ENCODE measurements at places on chromosomes 7 and 10.

GRCh38 chr7:41911792-41912191, 208.9 kb upstream of the INHBA start:
- DNase-seq, result no peak

GRCh38 chr7:159136013-159136412, 8.7 kb downstream of the VIPR2 start:
- no peak for DNase-seq

DNA sequence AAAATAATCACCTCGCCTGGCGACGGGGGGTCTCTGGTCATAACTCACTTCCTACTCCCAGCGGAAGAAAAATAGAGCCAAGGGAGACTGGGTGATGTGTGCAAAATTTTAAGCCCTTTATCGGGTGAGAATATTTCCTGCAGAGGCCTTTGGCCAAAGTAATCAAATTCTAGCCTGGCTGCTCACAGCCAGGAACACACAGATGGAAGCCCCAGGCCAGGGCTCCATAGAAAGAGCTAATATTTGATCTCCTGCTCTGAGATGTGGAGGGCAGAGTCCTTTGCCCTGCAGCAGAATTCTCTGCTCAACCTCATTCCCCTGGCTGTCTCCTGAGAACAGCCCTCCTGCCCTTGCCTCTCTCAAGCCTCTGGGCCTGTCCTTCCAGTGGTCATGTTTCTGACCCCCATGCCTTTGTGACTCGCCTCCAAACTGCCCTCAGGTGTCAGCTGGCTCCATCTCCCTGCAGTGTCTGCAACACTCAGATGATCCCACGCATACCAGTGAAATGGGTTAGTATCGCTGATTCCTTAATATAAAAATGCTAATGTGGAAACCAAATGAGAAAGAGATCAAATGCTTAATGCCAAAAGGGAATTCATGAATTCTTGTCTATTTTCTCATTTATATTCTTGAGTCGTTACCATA, 34.5 kb downstream of the FRMD4A start:
- no peak for DNase-seq

DNA sequence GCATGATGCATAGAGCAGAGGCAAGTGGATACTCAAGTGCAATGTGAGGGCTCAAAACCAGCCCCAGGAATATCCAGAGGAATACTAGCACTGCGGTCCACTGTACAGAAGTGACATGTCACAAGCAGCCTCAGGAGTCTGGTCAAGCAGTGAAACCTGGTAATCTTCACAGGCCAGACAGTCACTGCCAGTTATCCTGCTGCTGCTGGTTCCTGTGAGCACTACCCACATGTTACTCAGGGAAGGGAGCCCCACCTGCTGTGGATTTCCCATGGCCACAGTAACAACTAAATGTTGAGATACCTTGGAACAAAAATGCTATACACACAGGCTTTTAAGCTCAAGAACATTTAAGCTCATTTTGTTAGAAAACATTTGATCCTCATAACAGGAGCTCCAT, 103.0 kb downstream of the RNF133 start:
- no peak for DNase-seq

- no peak for DNase-seq
Observed at GRCh38 chr10:126593968-126594701, 76.4 kb downstream of the C10orf90 start.

DNA sequence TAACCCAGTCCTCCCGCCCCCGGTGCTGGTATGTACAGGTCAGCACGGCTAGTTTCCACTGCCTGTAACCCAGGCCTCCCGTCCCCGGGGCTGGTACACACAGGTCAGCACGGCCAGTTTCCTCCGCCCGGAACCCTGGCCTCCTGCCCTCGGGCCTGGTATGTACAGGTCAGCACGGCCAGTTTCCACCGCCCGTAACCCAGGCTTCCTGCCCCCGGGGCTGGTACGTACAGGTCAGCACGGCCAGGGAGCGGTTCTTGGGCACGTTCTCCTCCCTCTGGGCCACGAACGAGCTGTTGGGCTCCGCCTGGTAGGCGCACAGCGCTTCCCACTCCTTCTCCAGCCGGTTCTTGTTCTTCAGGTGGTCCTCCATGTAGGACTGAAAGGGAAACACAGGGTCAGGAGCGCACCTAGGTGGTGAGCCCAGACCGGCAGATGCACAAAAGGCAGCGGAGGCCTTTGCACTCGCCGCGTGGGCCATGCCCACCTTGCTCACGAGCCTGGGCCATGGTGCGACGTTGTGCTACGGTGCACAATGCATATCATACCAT, 284.4 kb downstream of the DNAJB6 start:
- no peak for DNase-seq

DNA sequence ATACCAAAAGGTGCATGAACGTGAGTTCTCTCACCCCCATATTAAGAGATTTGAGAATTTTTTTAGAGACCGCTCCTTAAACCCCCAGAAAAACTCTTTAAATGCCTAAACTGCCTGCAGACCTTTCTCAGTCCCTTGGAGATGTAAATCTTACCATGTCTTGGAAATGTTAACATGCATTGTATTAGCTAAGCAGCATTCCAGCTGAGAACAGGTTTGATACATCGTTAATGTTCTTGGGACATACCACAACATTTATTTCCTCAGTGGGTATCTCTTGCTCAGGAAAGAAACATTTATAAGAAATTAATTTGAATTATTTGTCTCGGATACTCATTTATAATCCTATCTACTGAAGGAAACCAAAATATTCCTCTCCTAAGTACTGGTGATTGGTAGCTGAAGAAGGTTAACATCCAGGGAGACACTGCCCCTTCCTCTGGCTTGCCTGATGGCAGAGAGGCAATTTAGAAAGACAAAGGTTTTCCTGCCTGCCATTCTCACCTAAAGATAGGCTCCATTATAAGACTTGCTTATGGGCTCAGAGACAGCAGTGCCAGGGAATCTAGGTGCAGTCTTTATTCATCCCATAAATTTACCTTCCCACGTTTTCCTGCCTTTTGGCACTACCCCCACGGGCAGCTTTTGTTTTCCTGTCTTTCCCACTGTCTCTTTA, 141.2 kb downstream of the COBL start:
- DNase-seq, result no peak

DNA sequence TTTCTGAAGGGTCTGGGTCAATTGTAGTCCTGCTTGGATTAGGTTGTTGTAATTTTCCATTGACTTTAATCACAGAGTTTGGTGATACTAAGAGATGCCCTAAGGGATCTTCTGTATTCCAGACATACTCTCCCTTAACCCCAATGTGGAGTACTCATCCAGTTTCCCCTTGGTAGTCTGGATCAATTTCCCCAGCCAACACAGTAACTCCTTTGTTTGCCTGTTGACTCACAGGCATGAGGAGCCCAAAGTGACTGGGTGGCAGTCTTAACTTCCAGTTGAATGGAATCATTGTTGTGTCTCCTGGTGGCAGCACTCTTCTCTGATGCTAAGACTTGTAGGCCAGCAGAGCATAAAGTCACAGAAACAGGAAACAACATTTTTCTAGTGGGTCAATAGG, 41.5 kb upstream of the PIK3CG start:
- no peak for DNase-seq

DNA sequence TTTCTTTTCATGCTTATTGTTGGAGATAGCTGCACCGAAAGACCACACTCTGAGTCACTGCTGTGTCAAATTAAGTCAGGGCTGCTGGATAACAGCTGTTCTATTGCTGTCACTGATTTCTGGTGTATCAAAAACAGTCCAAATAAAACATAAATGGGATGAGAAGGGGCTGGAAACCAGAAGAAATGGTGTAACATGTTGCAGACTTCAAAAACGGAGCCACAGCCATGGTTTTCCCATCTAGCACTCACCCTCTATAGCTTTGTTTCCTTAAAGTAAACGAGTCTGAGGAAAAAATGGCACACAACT, 103.3 kb upstream of the DIP2C start:
- no peak for DNase-seq

DNA sequence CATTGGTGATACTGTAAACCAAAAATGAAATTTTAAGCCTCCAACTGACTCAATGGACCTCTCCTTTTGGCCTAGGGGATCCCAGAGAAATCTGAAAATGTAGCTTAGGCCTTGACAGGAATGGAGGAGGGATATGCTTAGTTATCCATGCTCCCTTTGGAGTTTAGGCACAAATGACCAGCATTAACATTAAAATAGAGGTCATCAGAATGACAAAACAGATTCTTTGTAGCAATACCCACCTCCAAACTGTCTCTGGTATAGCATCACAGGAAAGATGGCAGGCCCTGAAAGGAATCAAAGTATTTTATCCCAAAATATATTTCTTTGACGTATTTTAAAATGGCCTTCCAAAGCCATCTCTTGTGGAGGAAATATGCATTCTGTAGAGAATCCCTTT, 39.1 kb upstream of the LRRN3 start:
- DNase-seq, result no peak

DNA sequence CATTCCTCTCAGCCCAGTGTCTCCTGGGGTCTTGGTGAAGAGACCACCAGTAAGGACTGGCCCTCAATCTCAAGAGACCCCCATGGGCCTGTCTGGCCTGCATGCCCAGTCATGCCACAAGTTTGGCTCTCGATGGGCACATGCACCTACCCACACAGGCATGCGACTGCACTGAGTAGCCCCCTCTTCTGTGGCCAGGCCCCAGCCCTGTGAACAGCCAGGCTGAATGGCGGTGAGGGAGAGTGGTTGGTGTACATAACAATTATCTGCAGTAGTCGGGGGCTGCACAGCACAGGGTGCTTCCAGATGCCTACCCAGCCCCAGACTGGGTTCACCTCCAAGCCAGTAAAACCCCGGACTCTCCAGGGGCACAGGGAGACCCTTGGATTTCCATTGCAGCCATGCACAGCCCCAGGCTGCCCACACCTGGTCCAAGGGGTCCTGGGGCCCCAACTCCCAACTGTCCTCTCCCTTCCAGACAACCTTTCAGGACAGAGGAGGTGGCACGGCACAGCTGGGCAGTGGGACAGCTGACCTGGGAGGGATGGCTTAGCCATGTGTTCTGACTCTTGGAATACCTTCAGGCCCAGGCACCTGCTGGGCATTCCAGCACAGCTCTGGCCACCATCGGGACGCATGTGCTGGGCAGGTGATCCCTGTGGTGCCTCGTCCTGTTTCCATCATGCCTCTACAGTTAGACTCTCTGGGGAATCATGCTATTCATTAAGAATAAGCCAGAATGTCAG, 21.0 kb upstream of the CSGALNACT2 start:
- no peak for DNase-seq

GRCh38 chr10:106609470-106610266, 554.8 kb downstream of the SORCS1 start:
- no peak for DNase-seq

GRCh38 chr10:32205670-32206069, 141.3 kb downstream of the EPC1 start:
- DNase-seq, result no peak

DNA sequence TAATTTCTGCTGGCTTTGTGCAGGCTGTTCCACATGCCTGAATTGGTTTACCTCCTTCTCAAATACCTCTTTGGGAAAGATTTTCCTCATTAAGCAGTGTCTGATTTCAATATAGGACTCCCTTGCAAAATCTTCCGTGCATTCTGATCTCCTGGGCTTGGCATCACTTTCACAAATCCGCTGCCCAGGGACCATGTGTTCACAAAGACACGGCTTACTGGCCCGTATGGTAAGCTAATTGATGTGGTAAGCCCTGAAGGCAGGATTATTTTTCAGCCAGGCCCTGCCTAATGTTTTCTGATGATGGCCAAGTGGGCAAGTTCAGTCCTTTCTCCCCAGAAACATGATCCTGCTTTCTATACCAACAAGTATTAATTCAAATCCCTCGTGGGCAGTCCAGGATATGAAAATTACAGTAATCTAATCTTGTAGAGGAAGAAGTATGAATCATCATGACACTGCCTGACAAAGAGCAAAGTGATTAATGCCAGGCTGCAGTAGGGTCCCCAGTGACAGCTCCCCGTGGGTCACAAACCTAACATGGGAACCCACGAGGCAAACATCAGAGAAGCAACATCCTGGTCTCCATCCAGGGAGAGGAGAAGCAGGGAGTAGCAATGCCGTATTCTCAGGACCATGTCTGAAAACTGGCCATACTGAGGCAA, 11.6 kb upstream of the SVIL start:
- no peak for DNase-seq

DNA sequence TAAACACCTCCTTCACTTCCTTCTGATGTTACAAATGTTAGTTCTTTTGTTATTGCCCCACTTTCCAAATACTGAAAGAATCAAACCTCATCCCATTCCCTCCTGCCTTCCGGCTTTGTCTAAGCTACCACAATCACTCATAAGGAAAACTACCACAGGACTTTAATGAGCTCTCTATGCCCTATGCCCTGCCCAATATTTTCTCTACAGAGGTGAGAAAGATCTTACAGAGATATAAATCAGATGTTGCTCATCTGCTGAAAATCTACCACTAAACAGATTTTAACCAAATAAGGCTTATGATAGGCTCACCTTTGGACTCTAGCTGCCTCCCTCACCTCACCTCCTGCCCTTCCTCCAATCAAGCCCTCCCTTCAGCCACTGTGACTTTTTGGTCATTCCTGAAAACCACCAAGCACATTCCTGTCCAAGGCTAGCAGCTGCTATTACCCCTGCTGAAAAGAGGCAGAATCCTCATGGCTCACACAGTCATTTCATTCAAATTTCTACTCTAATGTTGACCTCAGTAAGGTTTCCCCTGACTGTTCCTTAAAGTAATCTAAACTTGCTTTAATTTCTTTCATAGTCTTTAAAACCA, 7.7 kb downstream of the ZNF33B start:
- no peak for DNase-seq

DNA sequence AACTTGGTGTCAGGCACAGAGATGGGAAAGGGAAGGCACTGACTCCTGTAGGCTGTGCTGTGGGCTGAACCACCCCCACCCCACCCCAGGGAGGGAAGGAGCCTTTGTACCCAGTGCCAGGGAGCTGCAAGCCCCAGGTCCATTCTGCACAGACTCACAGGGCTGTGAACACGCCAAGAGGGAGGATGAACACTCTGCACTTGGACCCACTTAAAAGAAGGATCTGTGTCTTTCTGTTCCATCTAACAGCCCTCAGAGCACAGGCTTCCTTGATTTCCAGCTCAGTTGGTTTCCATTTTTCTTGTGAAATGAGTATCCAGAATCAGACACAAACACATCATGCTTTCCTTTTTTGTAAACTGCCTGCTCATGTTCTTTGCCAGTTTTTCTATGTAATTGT, 84.9 kb downstream of the GRB10 start:
- DNase-seq, result no peak

- no peak for DNase-seq
Observed at GRCh38 chr7:28889290-28889689, 68.8 kb downstream of the TRIL start.

GRCh38 chr10:88954458-88955083, 2.0 kb upstream of the ACTA2 start:
- no peak for DNase-seq
